CD4-positive, alpha-beta T cell treated with Interleukin-4 for 4 hours (primary cell): ENCODE measurements at places on chromosomes 16 and 17.

DNA sequence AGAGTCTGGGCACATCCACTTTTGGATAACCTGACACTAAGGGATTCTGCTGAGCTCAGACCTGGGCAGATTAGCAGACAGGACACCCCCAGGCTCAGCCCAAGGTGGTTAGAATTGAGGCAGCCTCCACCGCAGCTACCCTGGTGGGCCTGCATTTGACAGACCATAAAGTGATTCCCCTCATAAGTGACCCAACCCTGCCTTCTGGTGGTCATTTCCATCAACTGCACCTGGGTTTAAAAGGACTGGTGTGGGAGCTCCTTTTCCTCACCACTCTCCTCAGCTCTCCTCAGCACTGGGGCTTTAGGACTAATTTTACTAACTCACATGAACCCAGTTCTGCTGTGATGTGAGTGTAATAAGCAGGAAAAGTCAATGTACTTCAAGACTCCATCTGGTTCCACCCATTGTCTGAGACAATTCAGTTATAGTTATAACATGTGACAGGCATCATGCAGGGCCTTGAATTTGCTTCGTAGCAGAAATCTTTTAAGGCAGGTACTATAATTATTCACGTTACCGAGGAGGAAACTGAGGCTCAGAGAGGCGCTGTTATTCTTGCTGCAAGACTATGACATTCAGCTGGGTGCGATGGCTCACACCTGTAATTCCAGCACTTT lies 42.5 kb downstream of the MYH3 start:
- DNase-seq: no peak

- DNase-seq: no peak
These were observed 4.4 kb upstream of the CALB2 start for GRCh38 chr16:71354156-71354555.

DNA sequence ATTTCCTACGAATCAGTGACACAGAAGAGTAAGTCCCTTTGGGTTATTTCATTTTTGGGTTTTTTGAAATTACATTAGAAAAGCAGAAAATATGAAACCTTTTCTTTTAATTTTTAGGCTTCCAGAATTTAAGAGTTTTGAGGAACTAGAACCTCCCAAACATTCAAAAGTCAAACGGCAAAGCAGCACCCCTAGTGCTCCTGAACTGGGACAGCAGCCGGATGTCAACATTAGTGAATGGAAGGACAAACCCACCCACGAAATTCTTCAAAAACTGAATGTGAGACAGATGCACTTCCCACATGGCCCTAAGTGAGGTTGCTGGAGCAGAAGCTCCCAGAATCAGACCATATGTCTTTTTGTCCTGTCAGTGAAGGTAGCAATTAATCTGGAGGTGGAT lies 199.4 kb downstream of the PHKB start:
- DNase-seq: no peak

DNA sequence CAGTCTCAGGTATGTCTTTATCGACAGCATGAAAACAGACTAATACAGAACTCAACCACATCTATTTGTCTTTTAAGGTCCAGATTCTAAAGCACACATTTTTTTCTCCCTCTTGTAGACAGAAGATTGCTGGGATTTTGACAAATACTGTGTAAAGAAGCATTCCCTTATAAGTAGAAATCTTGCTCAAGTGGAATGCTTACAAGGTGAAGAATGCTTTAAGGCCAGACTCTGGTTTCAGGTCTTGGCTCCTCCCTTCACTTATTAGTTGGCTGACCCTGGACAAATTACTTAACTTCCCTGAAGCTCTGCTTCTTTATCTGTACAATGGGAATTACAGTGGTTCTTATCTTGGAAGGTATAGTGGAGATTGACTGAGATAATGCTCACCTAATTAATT lies 242.3 kb upstream of the IRX5 start:
- DNase-seq: no peak

- DNase-seq: no peak
These were observed 36.0 kb downstream of the CLUAP1 start for GRCh38 chr16:3536851-3537250.

DNA sequence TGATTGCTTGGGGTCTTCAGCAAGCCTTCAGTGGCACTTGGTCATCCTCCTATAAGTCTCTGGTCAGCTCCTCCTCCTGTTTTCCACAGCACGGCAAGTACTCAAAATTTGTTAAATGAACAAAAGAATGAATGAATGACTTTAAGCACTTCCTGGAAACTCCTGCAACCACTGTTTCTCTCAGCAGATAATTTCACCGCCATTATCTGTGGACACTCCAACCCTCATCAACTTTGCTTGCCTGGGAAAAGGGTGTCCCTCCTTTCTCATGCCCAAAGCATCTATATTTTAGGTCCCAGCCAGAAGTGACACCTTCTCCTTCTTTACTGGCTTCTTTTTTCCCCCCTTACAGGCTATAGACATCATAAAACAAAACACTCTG lies 4.4 kb downstream of the PROCA1 start:
- no peak for DNase-seq

GRCh38 chr16:67928147-67928546 lies 3.5 kb downstream of the CTRL start:
- no peak for DNase-seq

GRCh38 chr16:81401035-81401950 lies 43.3 kb upstream of the CMIP start:
- DNase-seq: no peak

DNA sequence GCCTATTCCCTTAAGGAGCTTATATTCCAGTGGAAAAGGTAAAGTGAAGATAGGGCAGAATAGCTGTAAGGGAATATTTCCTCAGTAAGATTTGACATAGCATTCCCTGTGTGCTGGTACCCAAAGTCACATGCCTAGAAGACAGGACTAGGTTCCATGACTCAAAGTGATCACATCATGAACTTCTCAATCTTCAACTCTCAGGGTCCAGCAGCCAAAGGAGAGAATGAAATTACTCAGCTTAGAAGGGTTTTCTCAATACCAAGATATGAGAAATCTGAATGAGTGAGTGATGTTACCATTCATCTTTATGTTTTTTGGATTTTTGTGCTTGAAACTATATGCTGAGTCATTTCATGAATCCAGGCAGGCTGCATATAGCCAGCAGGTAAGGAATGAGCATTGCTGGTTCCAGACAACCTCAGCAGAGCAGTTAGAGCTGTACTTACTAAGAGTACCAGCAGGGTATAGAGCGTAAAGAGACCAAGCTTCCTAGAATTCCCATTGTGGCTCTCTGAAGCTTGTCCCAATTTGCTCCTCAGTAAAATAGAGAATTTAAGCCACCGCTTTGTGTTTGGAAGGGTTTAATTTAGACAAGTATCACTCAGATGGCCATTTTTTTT lies 91.1 kb downstream of the ANKFN1 start:
- no peak for DNase-seq

GRCh38 chr16:10608687-10609401 lies 28.4 kb upstream of the EMP2 start:
- no peak for DNase-seq

DNA sequence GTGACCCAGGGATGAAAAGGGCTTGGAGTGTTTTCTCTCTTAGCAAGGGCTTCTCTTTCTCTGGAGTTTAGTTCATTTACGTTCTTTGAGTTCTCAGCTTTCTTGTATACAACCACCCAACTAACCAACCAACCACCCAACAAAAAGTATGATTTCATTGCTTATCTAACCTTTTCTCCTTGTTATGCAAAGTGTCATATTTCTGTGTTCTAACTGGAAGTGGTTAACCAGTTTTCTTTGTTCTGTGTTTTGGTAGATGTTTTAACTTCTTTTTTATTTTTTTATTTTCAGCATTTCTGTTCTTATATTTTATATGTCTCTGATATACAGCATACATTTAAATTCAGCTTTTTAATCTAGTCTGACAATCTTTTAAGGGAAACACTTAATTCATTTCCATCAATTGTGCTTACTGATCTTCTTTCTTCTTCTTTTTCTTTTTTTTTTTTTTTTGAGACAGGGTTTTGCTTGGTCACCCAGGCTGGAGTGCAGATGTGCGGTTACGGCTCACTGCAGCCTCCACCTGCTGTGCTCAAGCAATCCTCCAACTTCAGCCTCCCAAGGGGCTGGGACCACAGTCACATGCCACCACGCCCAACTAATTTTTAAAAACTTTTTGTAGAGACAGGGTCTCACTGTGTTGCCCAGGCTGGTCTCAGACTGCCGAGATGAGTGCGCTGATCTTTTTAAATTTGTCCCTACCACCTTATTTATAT lies 29.6 kb downstream of the NLK start:
- DNase-seq: peak; percentile 25

DNA sequence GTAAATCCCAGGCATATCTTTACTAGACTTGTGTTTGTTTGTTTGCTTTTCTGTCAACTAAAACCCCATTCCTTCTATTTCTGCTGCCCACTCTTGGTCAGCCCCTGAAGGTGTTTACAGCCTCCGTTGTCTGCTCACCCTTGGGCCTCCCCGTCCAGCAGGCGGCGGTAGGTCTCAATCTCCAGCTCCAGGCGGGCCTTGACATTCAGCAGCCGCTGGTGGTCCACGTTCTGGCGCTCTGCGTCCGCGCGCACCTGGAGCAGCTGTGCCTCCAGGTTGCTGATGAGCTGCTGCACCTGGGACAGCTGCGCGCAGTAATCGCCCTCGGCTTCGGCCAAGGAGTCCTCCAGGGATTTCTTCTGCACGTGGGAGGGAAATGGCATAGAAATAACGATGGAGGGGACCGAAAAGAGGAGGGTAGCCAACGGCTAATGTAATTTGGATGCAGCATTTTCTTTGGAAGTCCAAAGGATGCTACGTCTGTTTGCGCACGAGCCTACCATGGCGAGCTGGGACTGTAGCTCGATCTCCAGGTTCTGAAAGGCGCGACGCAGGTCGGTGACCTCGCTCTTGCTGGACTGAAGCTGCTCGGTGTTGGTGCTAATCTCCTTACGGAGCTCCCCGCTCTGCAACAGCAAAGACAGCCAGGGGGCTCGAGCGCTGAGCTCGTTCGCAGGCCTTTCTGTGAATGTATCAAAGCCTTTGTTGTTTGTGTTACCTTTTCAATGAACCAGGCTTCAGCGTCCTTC lies 3.9 kb downstream of the KRT12 start:
- DNase-seq: no peak

DNA sequence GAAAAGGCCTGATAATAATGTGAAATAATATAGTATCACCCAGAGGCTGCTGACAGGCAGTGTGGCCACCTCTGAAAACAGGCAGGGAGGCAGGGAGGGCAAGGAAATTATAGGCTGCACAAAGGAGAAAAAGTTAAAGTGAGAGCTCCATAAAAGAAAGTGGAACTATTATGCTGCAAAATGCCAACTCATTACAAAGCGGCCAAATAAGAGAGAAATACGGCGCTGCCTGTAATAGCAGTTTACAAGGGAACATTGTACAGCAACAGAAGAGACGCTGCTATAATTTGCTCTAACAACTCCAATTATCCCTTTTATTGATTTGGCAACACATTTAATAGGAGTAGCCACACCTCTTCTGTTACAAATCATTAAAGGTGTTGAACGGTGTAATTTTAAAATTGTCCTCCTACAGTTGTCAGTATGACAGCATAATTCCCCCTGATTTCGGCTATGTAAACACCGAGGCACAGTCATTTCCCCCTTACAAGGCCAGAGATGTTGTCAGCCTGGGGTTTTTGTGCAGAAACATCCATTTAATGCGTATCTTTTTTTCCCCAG lies 120.3 kb downstream of the MRM1 start:
- DNase-seq: no peak

GRCh38 chr16:86584071-86584685 lies 5.8 kb downstream of the FOXL1 start:
- DNase-seq: no peak

DNA sequence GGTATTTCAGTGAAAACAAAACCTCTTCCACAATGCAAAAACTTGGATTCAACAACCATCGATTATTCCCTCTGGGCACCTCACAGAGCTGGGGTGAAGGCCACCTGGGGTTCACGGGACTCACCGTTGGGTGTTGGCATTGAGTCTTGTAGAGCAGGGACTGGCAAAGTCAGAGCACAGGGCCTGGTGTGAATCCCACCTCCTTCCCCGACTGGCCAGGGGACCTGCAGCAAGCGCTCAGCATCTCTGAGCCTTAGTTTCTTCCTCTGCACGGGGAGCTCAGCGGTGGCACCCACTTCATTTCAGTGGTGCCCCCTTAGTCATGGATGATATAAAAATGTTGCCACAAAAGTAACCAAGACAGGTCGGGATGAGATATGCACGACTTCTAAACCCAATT lies 100.4 kb downstream of the METRNL start:
- DNase-seq: no peak

DNA sequence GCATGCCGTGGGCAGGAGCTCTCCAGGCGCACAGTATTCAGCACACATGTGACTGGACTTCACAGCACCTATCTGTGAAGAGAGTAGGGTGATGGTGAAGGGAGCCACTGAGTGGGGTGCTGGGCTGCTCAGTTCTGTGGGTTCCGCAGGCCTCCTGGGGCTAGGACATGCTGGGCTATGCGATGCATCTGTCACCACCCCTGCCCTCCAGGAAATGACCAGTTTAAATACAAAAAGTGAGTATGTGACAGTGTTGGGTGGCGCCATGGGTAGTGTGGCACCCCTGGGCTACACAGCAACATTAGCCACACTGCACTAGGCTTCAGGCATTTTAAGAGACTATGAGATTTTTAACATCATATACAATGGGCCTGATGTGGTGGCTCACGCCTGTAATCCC lies 28.6 kb downstream of the MYLK3 start:
- DNase-seq: no peak

DNA sequence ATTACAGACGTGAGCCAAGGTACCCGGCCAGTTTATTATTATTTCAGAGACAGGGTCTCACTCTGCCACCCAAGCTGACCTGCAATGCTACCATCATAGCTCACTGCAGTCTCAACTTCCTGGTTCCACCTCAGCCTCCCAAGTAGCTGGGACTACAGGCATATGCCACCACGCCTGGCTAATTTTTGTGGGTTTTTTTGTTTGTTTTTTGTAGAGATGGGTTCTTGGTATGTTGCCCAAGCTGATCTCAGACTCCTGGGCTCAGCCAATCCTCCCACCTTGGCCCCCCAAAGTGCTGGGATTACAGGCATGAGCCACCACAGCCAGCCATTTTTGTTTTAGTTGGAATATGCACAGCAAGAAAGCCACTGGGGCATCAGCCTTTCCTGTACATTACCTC lies 115.7 kb downstream of the MRM1 start:
- DNase-seq: no peak

DNA sequence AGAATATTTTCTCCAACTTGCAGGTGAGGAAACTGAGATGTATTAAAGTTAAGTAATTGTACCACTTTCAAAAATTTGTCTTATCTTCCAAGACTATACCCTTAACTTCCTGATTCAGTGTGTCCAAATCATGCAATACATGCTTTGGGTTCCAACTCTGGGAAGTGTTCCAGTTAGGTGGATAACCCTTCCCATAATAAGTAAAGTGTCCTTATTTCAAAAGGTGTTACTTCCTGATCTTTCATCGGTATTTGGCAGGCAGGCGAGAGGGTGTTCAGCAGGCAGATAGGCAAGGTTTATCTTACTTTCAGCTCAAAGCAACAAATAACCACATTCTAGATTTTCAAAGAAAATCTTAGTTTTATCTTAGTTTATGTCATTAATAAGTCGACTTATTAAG lies 46.3 kb upstream of the ARHGAP44 start:
- no peak for DNase-seq

DNA sequence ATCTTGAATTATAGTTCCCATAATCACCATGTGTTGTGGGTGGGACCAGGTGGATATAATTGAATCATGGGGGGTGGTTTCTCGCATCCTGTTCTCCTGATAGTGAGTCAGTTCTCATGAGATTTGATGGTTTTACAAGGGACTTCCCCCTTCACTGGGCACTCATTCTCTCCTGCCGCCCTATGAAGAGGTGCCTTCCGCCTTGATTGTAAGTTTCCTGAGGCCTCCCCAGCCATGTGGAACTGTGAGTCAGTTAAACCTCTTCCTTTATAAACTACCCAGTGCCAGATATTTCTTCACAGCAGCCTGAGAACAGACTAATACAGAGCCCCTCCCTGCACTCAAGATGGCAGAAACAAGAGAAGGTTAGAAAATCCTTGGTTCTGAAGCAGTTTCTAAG lies 26.4 kb downstream of the LDAF1 start:
- no peak for DNase-seq
